ENCODE measurements at places on chromosomes 7 and 10.
A peak's percentile ranks its signal among the peaks of the same experiment; 100 is the strongest.

GRCh38 chr10:131533846-131534526, 222.5 kb upstream of the TCERG1L start:
- no peak for DNase-seq

DNA sequence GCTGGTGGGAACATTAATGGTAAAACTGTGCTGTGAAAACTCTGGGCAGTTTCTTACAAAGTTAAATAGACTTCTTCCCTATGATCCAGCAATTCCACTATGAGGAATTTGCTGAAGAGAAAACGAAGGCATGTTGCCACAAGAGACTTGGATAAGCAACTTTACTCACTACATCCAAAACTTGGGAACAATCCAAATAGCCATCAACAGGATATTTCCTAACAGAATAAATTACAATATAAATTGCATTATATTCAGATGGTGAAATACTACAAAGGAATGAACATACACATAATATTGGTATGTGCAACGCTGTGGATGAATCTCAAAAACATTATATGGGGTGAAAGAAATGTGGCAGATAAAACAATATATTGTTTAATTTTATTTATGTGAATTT, 21.4 kb upstream of the MKI67 start:
- no peak for DNase-seq

GRCh38 chr10:100141446-100142087, 44.3 kb downstream of the ERLIN1 start:
- DNase-seq = no peak

DNA sequence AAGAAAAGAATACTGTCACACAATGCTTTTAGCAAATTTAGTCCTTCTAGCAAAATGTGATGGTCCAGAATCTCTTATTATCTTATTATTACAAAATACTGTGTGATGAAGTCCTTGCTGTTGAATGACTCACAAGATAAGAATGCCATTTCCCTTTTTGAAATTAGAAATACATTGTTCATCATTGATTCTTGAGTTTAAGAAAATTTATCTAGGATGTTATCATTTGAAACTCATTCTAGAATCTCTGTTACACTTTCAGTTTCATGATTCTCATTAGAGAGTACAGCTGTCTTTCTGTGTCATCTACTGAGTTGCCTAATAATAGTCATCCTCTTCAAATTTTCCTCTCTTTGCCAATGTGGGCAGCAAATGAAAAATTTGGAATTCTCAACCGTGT, 9.6 kb downstream of the ZKSCAN5 start:
- DNase-seq = no peak

DNA sequence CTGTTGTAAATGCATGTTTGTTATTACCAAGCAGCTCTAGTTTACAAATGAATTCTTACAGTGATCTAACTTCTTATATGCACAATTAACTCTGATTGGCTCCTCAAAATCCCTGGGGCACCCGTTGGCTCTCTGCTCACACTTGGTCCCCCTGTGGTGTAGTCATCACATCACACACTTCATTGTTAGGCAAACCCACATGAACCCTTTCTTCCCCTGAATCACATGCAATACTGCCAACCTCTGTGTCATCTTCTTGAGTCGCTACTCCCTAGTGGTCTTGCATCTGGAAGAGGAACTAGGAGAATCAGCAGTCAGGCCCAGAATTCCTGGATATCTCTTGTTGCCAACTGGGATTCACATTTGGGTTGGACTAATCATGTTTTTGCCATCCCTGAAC, 73.1 kb downstream of the CD36 start:
- DNase-seq = no peak

DNA sequence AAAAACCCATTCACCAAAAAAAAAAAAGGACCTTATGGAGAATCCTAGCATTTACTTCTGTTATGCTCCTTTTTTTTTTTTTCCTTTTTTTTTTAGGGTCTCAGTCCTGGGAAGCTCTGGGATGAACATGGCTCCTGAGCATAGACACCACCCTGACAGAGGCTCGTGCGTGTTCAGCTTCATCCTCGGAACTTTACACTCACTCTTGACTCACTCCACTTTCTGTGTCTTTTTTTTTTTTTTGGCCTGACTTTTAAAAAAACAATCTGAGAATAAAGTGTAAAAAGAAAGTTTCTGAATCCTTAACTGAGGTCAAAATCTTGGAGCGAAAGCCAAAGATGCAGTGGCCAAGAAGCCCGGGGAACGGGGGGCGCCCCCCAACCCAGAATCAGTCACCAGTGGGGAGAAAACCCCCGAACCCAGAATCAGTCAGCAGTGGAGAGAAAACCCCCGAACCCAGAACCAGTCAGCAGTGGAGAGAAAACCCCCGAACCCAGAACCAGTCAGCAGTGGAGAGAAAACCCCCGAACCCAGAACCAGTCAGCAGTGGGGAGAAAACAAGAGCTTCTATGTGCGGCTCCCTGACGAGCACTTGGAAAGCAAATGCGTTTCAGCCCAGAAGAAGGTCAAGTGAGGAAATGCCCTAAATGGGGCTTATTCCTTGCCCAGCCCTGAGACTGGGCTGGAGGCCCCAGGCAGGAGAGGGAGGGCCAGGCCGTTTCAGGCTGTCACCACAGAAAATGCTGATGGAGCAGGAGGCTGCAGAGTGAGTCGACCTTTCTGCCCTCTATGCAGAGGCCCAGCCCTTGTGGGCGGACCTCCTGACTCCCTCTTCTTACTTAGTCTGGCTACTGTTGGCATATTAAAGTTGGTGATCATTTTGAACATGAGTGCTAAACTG, 19.0 kb upstream of the PFKP start:
- DNase-seq = no peak

DNA sequence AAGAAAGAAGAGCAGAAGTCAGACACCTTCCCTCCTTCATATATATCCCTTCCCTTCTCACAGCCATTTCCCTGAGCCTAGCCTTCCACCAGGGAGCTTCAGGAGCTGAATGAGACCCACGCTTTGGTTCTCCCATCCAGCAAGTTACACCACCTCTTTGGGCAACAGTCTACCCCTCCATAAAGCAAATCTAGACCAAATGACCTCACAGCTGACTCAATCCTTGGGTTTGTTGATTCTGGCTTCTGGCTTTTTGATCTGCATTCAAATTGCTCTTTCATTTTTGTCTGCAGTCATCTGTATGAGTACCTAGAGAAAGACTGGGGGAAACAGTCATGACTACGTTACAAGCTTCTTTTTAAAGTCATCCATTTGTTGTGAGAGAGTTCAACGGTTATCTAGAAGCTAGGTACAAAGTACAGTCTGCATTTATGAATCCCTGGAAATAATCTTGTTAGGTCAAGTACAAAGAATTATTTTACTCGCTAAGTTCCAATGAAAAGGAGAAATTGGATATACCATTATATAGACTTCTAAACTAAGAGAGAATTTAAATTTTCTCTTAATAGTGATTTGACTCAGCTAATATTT, 86.3 kb downstream of the RAB11FIP2 start:
- DNase-seq = no peak

- no peak for DNase-seq
Observed at GRCh38 chr7:11702938-11703337, 129.1 kb downstream of the THSD7A start.

DNA sequence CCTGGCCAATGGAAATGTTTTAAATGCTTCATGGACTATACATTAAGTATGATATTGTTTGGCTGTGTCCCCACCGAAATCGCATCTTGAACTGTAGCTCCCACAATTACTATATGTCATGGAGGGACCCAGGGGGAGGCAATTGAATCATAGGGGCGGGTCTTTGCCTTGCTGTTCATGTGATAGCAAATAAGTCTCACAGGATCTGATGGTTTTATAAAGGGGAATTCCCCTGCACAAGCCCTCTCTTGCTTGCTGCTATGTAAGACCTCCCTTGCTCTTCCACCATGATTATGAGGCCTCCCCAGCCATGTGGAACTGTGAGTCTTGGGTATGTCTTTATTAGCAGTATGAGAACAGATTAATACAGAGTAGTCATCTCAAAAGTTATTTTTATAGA, 32.4 kb upstream of the GRB10 start:
- DNase-seq = no peak

DNA sequence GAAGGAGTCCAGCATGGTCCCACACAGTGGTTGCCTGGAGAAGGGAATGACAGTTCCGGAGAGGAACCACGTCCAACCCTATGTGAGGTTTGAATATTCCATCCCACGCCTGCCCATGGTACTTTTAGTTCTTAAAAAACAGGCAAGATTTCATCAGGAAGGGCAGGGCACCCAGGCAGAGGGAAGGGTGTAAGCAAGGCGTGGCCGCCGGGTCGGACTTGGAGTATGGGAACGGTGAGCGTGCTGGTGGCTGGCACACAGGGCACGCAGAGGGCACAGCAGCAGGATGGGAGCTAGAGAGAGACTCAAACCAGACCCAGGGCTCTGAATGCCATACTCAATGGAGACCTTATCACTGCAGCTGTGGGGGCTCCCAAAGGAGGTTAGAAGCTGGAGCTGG, 34.3 kb downstream of the FAM53B start:
- DNase-seq = no peak

GRCh38 chr7:85023066-85023712, 163.7 kb downstream of the SEMA3D start:
- DNase-seq = no peak

DNA sequence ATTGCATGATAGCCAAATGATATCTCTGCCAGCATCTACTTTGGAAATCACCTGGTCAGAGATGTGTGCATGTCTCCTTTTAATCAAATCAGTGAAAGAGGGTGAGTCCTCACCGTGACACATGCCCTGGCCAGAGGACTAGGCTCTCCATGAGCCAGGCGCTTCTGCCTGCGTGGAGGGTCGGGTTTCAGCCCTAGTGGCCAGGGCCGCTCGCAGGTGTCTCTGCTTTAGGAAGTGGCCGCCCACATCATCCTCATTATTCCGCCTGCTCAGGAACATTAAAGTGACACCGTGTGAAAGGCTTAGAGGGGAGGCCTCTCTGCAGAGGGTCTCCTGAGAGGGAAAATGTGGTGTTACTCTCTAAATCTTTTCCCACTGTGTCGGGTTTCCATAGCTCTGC, 173.6 kb upstream of the PRKCQ start:
- no peak for DNase-seq

- no peak for DNase-seq
Observed at GRCh38 chr7:91694351-91694841, 186.1 kb downstream of the MTERF1 start.

- DNase-seq = no peak
Observed at GRCh38 chr7:49527182-49527581, 246.3 kb upstream of the VWC2 start.

GRCh38 chr10:102432162-102432950, at the start of gene CUEDC2:
Gene CUEDC2 (minus strand): TSS chr10:102432574. CDS start chr10:102425188, 7,386 bp downstream.
- DNase-seq = peak; percentile 93

DNA sequence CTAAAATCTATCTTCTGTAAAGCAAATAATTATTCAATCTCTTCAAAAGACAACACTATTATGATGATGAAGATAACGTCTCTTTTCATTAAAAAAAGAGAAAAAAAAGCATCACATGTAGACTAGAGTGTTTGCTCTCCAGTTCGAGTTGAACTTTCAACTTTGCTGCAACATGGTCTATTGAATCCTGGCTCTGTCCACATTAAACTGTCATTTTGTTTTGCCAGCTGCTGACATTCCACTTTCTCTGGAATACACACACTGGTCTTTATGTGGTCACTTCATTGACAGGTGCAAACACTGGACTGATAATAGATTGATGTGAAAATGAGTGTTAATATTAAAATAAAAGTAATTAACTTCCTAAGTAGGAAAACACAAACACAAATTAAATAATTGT, 61.7 kb downstream of the PTF1A start:
- DNase-seq = no peak

DNA sequence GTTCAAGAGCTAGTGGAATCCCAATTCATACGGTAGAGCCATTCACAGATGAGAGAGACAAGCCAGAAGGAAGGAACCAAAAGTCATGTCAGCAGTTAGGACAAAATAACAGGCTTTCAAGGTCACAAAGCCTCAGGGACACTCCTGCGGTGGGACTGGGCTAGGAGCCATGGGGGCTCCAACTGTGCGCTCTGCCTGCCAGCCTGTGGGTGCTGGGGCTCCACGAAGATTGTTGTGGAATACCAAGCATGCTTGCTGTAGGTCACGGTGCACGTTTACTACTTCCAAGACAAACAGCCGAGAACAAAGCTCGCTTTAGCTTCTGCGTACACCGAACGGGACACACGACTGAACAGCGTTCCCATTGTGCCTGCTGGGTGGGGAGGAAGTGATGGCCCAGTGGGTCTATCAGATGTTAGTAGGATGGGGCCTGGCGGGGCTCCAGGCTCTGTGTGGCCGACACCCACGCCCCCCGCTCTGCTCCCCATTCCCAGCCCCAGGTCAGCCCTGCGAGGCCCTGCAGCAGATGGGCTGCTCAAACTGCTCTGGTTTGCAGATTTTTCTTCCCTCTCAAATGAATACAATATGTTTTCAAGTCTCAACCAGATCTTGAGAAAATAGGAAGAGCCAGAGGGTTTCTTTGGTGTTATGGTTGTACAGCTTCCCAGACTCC, 158.9 kb downstream of the EGFR start:
- no peak for DNase-seq

GRCh38 chr7:77450613-77451012, 34.5 kb upstream of the GSAP start:
- DNase-seq = no peak

GRCh38 chr7:5699467-5700384, 81.7 kb downstream of the RNF216 start:
- no peak for DNase-seq

GRCh38 chr7:12066521-12066920, 144.6 kb upstream of the TMEM106B start:
- DNase-seq = no peak

- no peak for DNase-seq
Observed at GRCh38 chr10:88802523-88803285, at the start of gene LIPM. Gene LIPM (plus strand): TSS chr10:88802730. CDS start chr10:88802897, 167 bp downstream.

- no peak for DNase-seq
Observed at GRCh38 chr7:52504561-52504960, 530.9 kb upstream of the POM121L12 start.

GRCh38 chr7:2012044-2012900, 220.5 kb downstream of the MAD1L1 start:
- DNase-seq = peak; percentile 5

- DNase-seq = no peak
Observed at GRCh38 chr7:133183042-133183794, 69.7 kb upstream of the EXOC4 start.

DNA sequence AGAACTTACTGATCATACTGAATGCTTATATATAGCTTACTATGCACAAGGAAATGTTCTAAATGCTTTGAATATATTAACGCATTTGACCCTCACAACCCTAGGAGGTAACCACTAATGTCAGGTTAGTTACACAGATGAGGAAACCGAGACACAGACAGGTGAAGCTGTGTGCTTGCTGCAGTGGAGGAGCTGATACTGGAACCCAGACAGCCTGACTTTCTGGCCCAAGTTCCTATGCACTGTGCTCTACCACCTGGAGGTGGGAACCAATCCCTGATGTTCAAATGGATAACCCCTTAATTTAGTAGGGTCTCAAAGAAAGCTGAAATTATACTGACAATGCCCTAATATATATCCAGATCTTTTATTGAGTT, 119.6 kb downstream of the SORBS1 start:
- no peak for DNase-seq

GRCh38 chr10:31253237-31253636, 65.8 kb upstream of the ZEB1 start:
- DNase-seq = no peak

GRCh38 chr7:156889089-156889488, 3.9 kb downstream of the LMBR1 start:
- DNase-seq = no peak
